ENCODE measurements at places on chromosomes 5 and 9.

GRCh38 chr9:22079873-22080341 lies 70.8 kb upstream of the CDKN2B start:
- DNase-seq: no peak

- no peak for DNase-seq
Observed at GRCh38 chr5:131299465-131299864, 35.6 kb downstream of the CDC42SE2 start.

GRCh38 chr5:102901424-102902134 lies 146.5 kb downstream of the PAM start:
- no peak for DNase-seq

DNA sequence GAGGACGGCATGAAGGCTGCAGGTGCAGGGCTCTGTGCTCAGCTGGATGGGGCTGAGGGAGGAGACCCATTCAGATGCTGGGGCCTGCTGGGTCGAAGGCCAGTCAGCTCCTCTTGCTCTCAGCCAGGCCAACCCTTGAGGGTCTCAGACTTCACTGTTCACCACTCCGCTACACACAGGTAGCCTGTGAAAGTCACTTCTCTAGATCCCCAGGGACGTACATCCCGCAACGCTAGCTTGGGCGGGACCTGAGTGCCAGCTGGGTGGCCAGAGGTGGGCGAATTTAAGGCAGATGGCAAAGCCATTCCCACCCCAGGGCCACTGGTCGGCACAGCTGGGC lies 42.2 kb upstream of the FCN1 start:
- DNase-seq: no peak

DNA sequence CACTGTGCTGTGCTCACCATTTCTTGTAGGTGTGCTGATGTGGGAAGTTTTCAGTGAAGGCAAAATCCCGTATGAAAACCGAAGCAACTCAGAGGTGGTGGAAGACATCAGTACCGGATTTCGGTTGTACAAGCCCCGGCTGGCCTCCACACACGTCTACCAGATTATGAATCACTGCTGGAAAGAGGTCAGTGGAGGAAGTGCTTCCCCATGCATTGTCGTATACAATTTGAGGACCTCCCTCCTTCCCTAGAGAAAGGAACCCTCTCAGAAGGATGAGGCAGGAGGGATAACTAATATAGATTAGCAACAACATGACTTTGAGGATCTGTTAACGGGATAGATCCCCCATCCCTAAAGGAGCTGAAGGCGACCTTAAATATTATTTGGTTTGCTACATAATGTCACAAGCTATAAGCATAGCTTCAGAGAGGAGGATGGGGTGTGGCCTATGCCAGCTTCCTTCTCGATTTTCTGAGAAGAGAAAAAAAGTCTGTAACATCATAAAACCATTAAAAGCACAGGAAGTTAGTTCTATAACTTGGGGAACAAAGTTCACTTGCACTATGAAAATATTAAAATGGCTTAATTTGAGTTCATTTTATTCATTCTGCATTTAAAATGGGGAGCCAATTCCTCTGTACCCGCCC lies 17.0 kb upstream of the CYFIP2 start:
- no peak for DNase-seq

GRCh38 chr5:57302643-57303042 lies 128.8 kb downstream of the GPBP1 start:
- DNase-seq: no peak

- no peak for DNase-seq
Observed at GRCh38 chr5:80172067-80172695, 83.7 kb downstream of the SERINC5 start.
